ENCODE measurements at places on chromosomes 7 and 10.

DNA sequence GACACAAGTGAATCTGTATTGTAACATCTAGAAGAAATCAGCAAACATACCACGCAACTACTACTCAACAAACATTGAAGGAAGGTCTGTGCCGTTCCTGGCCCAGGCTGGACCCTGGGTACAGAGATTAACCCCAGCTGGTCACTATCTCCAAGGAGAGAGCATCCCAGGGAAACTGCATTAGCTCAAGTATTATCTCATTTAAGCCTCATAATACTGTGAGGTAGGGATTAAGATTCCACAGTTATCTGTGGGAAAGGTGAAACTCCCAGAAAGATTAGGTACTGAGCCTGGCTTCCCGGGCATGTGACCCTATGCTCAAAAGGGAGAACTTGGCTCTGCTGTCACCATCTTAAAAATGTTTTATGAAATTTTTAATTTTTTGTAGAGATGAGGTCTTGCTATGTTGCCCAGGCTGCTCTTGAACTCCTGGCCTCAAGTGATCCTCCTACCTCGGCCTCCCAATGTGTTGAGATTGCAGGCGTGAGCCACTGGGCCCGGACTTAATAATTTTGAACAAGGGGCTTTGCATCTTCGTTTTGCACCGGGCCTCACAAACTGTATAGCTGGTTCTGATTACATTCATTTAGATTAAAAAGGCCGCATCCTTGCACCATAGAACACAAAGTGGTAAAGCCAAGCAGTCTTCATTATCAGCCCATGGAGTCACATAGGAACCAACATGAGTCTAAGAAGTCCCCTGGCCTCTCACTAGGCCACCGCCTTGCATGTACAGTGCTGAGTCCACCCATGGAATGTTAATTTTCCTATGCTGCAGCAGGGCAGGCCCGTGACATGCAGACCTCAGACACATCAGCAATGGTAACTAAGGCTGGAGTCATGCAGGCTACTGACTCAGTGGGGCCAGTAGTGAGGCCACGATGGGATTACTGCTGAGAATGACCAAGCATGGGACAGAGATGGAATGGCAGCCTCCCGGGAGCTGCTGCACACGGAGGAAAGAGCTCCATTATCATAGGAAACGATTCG, 5.5 kb upstream of the CTBP2 start:
- DNase-seq, result peak; percentile 38

GRCh38 chr10:3429676-3430075, 257.1 kb upstream of the PITRM1 start:
- DNase-seq, result no peak

DNA sequence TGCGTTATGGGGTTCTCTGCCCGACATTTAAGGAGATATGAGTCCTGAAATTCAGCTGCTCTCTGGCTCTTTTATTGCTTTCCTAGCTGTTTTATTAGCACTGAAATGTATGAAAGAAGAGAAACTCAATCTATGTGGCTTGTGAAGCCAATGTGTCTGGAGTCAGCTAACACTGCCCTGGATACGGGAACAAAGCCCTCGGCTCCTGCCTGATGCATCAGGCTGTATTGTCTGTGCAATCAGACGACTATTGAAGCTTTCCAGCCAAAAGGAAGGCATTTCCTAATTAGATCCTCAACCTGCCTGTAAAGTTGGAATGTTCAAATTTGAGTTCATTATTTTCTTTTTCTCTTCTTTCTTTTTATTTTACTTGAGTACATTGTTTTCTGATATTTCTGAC, 22.0 kb upstream of the TM9SF3 start:
- no peak for DNase-seq

DNA sequence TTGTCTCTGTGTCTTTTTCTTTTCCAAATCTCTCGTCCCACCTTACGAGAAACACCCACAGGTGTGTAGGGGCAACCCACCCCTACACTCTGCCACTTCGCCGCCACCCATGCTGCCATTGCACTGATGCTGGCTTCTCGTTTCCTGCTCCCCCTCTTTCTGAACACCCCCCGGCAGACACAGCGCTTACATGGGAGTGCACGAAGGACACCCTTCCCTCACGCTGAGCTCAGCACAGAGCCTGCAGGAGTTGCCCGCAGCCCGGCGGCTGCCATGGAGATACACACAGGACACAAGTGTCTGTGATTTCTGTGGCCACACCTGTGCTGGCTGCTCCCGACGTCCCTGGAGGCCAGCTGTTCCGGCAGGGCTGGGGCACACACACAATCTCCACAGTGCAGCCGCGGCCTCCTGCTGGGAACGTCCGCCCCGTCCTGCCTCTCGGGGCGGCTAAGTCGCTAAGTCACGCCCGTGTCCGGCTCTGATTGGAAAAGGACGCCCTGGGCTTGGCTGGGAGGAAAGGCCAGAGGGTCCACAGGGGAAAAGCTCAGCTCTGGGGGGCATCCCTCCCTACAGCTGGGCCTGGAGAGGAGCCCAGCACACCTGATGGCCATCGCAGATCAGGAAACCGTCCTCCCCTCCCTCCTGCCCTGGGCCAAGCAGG, 349.8 kb downstream of the PTPRN2 start:
- DNase-seq, result no peak

DNA sequence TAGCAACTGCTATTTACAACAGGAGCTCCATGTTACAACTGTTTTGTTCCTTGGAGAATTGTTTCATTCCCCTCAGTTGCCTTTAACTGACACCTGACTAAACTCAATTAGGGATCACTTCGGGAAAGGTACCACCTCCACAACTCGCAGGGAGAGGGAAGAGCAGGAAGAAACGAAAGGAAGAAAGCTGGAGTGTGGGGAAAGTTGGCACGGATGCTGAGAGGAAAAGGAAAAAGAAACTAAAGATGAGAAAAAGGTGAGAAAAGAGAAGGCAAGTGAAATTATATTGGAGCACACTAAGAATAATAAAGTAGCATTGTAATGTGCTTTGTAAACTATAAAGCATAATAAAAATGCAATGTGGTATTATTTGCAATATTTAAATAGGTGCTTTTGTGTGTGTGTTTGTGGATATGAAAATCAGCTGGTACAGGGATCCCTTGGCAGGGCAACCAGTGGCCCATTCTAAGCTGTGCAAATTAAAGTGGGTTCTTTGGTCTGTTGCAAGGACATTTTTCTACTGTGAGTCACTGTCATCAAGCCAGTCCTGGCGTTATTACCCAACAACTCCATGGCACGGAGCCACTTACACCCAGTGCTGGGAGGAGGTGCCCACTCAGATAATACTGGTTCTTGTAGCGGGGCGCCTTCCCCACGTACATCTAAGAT, 45.9 kb downstream of the HIPK2 start:
- DNase-seq, result peak; percentile 91

- DNase-seq, result no peak
Observed at GRCh38 chr7:43405948-43406347, 177.0 kb upstream of the STK17A start.

DNA sequence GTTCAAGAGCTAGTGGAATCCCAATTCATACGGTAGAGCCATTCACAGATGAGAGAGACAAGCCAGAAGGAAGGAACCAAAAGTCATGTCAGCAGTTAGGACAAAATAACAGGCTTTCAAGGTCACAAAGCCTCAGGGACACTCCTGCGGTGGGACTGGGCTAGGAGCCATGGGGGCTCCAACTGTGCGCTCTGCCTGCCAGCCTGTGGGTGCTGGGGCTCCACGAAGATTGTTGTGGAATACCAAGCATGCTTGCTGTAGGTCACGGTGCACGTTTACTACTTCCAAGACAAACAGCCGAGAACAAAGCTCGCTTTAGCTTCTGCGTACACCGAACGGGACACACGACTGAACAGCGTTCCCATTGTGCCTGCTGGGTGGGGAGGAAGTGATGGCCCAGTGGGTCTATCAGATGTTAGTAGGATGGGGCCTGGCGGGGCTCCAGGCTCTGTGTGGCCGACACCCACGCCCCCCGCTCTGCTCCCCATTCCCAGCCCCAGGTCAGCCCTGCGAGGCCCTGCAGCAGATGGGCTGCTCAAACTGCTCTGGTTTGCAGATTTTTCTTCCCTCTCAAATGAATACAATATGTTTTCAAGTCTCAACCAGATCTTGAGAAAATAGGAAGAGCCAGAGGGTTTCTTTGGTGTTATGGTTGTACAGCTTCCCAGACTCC, 158.9 kb downstream of the EGFR start:
- DNase-seq, result no peak

DNA sequence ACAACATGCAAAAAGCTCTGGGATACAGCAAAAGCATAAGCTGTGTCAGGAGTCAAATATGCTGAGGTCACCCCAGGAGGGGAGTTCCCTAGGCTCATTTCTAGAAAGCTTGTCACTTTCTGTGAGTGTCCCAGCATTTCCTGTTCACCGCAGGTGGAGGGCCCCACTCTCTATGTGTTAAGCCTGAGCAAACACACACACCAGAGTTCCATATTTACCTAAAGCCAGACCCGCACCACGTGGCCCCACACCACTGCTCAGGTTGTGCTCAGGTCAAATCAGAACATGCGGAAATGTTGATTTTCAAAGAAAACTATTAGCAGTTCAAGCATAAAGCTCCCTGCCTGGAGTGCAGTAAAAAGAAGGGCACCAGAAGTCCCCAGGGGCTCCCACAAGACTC, 259.6 kb upstream of the PPP2R2D start:
- DNase-seq, result no peak

DNA sequence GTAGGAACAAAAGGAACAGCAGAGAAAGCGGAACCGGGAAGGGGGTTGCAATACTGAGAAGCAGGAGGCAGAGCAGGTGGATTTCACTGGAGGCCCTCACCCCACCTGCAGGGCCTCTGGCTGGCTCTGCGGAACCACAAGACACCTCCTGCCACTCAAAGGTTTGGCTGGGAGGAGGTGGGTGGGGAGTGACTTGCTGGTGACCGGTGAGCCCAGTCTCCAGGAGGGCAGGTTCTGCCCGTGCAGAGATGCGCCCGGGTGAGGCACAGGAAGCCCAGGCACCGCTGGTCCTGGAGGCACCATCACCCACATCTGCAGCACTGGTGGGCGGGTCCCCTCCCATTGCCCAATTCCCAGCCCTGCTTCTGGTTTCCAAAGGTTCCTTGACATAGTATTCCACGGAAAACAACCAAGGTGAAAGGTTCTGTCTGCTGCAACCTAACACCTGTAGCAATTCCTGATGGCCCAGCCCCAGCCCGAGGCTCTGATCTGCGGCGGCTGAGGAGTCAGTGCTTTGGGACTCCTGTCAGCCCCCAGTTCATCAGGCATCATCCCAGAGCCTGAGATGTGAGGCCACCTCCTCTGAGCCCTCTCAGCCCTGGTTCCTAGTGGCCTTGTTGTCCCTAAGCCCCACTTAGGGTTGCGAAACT, 64.4 kb downstream of the CALML3 start:
- DNase-seq, result no peak

- no peak for DNase-seq
Observed at GRCh38 chr7:77757589-77757988, 40.6 kb downstream of the TMEM60 start.

- no peak for DNase-seq
Observed at GRCh38 chr7:2843191-2843685, 870 bp downstream of the GNA12 start.

DNA sequence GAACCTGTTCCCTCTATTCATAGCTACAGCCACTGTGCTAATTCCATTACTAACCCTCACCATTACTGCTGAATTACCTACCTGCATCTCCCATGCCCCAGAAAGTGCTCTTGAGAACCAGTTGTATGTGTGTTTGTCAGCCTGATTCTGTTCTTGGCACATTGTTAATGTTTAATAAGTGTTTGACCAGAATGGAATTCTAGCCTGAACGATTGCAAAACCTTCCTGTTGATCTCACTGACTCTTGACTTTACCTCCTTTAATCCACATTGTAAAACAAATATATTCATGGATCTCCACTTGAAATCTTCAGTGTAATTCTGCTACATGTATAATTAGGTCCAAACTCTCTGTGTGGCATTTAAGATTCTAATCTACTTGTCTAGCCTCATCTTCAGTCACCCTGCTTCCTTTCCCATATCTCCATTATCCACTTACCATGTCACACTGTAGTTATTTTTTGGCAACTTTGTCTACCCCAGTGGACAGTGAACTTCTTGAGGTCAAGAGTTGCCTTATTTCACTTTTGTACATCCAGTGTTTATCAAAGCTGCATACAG, 4.9 kb downstream of the ZNF277 start:
- no peak for DNase-seq

GRCh38 chr7:140074780-140075179, 12.0 kb upstream of the PARP12 start:
- DNase-seq, result no peak

- no peak for DNase-seq
Observed at GRCh38 chr7:117582219-117582704, 102.4 kb downstream of the CFTR start.

- DNase-seq, result no peak
Observed at GRCh38 chr7:24341691-24342413, 57.9 kb downstream of the NPY start.

DNA sequence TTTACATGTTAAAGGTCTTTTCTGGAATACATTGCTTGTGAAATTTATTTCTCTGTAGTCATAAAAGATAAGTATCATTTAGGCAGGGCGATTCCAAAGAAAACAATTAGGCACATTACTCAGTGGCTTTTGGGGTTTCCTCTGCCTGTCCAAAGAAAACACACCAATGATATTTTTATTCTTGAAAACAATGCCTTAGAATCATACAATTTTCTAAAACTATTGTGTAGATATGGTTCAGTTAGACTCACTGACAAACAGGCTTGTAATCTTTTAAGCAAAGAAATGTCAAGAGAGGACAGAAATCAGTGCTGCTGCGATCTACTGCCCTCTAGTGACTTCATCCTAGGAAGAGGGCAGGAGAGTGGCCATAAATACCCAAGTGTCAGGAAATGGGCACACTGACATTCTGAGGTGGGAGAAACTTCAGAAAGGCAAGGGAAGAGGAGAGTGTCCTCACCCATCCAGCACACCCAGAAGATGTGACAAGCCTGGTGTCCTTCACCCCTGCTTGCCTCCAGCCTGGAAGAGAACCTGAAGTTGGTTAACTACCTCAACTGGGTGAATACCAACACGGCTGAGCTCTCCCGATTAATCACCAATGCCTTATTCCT, 120.5 kb downstream of the GALNT11 start:
- no peak for DNase-seq

- DNase-seq, result no peak
Observed at GRCh38 chr7:46685051-46685450, 764.0 kb upstream of the IGFBP3 start.

- DNase-seq, result no peak
Observed at GRCh38 chr7:154577141-154577873, 425.6 kb downstream of the PAXIP1 start.

DNA sequence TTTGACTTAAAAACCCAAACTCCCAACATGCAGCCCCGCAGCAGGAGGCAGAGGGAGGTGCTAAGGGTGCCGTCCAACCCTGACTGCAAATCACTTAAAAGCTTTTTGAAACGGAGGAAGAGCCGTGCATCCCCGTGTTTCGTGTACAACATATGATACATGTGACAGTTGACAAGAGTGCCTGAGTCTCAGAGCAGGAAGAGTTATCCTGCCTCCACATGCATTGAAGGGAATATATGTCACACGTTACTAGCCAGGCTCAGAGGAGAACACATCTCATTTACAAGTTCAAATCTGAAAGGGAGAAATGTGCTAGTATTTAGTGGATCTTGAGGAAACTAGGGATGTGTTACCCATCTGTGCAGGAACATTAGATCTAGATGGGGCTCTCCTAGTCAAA, 69.9 kb downstream of the SDK1 start:
- DNase-seq, result no peak
